ENCODE measurements at places on chromosomes 2 and 18. TPM values are rescaled to one million over a fixed set of nuclear protein-coding genes. Genes with fewer than 3 reads are reported as not detected.

The LRRC30 gene
- total RNA-seq: not detected

The CCDC74B gene
- 0.79 TPM for total RNA-seq

The RNU2-63P gene
- 70.8 TPM for total RNA-seq

The MYL12A gene
- 1,280 TPM for total RNA-seq

The CXCR4 gene
- total RNA-seq: 33.6 TPM

The LINC00305 gene
- 0.20 TPM for total RNA-seq

The COLEC12 gene
- 33.8 TPM for total RNA-seq

The CABYR gene
- total RNA-seq: 0.60 TPM

The GREB1L gene
- total RNA-seq: 2.0 TPM

The IL36G gene
- total RNA-seq: not detected

The ADCYAP1 gene
- total RNA-seq: not detected

The BBS5 gene
- total RNA-seq: 1.3 TPM

The CDK5R2 gene
- total RNA-seq: not detected

DNA sequence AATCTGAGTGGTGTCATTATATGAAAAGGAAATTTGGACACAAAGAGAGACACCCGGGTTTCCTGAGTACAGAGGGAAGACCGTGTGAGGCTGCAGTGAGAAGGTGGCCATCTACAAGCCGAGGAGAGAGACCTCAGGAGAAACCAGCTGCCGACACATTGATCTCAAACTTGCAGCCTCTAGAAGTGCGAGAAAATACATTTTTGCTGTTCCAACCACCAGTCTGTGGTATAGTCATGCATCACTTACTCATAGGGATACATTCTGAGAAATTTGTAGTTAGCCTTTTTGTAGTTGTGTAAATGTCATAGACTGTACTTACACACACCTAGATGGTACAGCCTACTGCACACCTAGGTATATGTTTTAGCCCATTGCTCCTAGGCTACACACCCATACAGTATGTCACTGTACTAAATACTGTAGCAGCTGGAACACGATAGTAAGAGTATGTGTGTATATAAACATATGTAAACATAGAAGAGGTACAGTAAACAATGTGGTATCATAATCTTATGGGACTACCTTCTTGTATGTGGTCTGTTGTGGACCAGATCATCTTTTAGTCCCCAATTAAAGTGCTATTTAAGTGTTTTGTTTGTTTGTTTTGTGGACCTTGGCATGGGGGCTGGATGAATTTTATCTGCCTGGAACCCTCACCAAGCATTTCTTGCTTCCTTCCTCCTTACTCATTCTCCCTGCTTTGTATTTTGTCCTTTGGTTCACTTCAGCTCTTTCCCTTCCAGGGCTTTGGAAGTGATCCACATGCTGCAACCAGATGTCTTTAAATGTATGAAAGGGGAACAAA is 38.3 kb upstream of the SESTD1 start:
- DNase-seq: no peak

DNA sequence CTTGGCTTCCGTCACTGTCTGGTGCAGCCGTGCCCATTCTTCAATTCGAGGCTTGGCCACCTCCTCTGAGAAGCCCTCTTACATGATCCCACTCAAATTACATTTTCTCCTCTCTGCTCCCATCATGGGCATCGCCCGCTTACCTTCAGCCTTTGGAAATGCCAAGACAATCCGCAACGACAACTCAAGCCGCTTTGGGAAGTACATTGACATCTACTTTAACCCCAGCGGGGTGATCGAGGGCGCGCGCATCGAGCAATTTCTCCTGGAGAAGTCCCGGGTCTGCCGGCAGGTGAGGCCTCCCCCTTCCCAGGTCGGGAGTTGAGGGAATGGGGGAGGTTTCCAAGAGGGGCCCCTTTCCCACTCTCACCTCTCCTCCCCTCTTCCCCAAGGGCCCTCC is 38.3 kb downstream of the MYO7B start:
- DNase-seq: no peak

DNA sequence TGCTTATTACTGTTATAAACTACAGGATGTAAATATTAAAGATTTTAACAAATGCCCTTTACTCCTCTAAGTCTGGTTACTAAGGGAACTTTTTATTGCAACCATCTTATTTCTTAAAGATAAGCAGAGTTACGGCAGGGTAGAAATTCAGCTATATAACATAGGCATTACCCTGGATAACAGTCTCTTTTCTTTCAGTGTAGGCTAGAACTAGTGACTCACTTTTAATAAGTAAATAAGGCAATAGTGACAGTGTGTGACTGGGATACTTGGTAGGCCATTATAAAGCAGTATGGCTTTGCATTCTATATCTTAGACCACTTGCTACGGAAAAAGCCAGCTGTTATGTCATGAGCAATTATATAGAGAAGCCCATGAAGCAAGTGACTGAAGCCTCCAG is 1041.0 kb upstream of the NRXN1 start:
- DNase-seq: no peak

- DNase-seq: no peak
These were observed 15.3 kb downstream of the VIT start for GRCh38 chr2:36711741-36712314.

DNA sequence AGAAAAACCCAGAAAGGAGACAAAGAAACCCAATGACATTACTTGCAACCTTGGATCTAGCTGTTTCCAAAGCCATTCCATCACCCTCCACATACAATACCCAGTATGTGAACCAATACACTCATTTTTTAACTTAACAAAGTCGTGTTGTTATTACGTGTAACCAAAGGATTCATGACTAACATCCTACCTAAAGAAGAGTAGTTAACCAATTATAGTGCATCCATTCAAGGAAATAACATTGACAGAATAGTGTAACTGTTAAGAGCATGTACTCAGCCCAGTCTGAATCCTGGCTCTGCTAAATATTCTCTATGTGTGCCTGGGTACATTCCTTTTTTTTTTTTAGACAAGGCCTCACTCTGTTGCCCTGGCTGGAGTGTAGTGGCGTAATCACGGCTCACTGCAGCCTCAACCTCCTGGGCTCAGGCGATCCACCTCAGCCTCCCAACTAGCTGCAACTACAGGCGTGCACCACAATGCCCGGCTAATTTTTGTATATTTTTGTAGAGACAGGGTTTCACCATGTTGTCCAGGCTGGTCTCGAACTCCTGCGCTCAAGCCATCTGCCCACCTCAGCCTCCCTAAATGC is 9.9 kb downstream of the TLK1 start:
- no peak for DNase-seq

DNA sequence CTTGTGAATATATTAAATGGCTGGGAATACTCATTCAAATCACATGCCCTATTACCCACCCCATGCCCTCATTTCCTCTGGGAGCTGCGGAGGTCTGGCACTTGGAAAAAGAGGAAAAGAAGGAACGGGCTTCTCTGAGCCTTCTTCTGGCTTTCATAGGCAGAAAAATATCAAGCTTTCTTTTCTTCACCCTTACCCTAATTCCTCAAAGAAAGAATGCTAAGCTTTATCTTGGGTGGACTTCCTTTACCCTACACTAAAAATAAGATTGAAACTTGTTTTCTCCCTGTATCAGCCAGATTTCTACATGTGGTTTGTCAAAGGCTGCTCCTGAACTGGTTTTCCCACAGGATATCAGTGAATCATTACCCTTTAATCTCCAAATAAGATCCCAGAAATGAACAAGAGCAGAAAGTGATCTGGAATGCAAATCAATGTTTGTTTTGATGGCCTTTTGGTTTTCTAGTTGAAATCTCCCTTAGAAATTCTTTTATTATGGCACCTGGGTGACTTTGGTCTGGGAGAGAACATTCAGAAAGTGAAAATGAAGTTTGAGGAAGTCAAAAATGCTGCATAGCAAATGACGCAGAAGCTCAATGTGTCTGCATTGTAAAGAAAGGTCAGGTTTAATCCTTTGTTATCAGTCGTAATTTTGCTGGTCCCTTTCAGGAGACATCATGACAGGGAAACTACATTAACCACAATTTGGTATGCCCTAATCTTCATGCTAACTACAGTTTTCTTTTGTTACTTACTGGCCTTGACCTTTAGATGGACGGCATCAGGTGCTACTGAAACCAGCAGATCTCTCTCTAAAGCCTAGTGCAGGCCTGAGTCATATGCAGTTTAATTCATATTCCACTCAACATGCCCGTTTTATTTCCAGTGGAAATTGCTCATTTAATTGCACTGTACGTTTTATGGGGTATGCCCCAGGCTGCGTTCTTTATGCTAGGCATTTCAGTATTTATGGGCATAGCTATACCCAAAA is 46.6 kb upstream of the HNRNPA3 start:
- peak; percentile 64 for DNase-seq

DNA sequence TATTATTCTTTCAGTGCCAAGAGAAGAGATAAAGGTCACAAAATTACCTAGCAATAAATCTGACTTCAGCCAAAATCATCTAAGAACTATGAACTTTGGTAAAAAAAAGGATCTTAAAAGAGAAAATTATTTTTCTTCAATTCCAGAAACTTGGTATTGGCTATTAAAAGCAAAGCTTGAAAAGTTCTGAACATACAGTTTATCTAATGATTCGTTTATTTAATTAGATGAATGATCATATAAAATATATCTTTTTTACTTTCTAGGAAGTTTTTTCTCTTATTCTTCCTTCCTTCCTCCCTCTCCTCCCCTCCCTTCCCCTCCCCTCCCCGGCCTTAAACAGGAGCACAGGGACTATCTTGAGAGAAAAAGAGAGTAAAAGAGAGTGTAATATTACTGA is 536.1 kb downstream of the SOX11 start:
- no peak for DNase-seq

DNA sequence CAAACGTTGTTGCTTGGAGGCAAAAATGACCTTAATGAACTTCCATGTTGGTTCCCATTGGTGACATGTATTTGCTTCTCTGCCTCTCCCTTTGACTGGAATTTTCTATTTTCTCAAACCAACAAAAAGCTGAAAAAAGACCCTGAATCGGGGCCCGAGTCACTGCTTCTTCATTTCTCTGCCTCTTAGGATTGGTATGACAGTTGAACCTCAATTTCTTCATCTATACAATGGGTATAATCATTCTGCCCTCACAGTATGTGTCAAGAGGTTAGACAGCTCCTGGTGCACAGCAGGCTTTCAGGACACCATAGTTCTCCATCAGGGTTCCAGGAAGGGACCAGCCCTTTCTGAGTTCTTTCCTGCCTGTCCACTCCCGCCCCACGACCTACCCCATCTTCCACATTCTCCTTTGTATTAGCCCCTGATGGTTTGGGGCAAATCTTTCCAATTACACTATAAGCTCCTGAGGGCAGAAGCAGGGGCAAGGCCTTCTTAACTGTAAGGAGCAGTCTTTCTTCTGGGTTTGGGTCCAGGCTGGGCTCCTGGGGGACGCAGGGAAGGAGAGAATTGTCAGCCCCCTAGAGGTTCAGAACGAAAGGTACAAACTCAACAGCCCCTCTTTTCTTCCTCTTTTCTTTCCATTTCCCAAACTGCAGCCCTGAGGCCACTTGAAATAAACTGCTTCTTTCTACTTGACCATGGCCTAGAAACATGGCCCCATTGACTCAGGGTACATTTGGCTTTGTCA is 6.3 kb upstream of the PKDCC start:
- no peak for DNase-seq

GRCh38 chr2:63679252-63679855 is 90.6 kb downstream of the MDH1 start:
- DNase-seq: no peak

GRCh38 chr2:44424211-44424610 is 62.5 kb downstream of the CAMKMT start:
- no peak for DNase-seq

DNA sequence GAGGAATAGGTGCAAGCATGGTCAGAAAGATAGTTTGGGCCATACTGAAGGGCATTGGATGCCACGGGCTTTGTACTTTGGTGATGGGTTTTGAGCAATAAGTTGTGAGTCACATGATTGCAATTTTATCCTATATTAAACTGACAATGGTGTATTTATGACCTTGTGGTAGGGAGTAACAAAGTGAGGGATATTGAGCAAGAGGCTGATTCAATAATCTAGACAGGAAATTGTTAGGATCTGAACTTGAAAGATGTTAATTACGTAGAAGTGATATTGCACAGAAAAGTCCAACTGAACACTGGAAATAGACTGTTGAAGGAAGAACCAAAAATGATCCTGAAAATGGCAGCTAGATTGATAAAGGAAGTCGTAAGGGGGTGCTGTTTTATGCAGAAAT is 46.6 kb upstream of the TCF4 start:
- no peak for DNase-seq

DNA sequence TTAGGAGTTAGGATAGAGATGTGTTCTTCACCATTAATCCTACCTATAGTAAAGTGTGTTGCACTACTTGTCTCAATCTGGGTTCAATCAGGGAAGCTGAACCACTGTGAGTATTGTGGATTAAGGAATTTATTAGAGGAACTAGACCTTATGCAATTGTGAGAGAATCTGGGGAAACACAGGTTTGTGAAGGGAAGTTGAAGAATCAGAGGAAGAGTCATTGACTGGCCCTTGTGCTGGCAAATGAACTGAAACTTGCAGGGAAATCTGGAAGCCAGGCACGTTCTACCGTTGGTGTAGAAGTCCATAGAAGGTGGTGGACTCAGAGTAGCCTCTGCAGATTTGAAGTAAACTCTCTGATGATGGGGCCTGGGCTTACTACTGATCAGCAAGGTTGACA is 44.7 kb upstream of the HK2 start:
- DNase-seq: no peak

GRCh38 chr2:197378494-197379307 is 56.1 kb downstream of the SF3B1 start:
- peak; percentile 43 for DNase-seq

- no peak for DNase-seq
These were observed 366.5 kb upstream of the CRIM1 start for GRCh38 chr2:35989040-35989439.

- no peak for DNase-seq
These were observed 32.1 kb downstream of the ASAP2 start for GRCh38 chr2:9238591-9239326.
